H1 (cell line): ENCODE measurements at places on chromosomes 16 and 17. TPM values are rescaled to one million over a fixed set of nuclear protein-coding genes. Genes with fewer than 3 reads are reported as not detected.

The TRPV3 gene
- 0.40 and 0.56 TPM in 2 replicates for total RNA-seq

The TRIM25 gene
- 37.3 and 38.9 TPM in 2 replicates for total RNA-seq

The TEKT1 gene
- total RNA-seq, result not detected in 2 replicates

The ENPP7 gene
- not detected in 2 replicates for total RNA-seq

The NCOR1 gene
- total RNA-seq, result 141 and 142 TPM in 2 replicates
